ENCODE measurements at places on chromosomes 7 and 10. TPM values are rescaled to one million over a fixed set of nuclear protein-coding genes. Genes with fewer than 3 reads are reported as not detected.
A peak's percentile ranks its signal among the peaks of the same experiment; 100 is the strongest.

HABP2 gene
- not detected for total RNA-seq

GRCh38 chr7:16359216-16359615 lies 62.1 kb downstream of the CRPPA start:
- DNase-seq = no peak

DNA sequence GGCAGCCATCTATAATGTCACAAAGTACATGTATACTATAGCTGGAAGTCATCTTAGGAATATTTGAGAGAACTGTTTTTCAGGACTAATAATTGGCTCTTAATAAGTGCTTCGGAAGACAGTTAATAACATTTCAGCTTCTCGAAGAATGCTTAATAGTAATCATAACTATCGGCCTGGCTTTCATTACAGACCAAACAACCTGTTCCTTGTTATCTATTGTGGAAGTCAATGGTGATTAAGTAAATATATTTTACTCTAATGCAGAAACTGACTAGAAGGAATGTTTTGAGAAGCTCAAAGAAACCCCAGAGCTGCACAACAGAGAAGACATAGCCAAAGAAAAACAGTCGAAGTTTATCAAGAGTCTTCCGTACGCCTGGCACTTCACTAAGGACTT lies 106.8 kb upstream of the FAM133B start:
- peak; percentile 23 for DNase-seq

GPR26 gene
- total RNA-seq = not detected

DNA sequence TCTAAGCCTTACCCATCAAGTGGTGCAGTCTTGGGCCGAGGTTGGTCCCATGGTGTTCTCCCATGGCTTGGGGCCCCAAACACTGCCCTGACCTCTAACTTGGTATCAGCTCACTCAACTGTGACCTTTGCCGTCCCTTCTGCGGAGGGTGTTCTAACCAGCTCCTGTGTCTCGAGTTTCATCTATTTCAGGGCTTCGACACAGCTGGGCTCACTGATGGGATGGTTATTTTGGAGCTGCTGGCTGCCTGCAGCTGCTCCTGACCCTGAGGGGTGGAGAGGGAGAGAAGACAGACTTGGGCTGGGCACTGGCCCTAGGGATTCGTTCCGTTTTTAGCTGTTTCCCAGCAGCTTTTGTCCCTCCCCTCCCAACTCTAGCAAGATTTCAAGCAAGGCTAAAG lies 86.9 kb downstream of the NEURL1 start:
- no peak for DNase-seq

- DNase-seq = no peak
These were observed 5.4 kb downstream of the COL13A1 start for GRCh38 chr10:69807122-69807521.

DNA sequence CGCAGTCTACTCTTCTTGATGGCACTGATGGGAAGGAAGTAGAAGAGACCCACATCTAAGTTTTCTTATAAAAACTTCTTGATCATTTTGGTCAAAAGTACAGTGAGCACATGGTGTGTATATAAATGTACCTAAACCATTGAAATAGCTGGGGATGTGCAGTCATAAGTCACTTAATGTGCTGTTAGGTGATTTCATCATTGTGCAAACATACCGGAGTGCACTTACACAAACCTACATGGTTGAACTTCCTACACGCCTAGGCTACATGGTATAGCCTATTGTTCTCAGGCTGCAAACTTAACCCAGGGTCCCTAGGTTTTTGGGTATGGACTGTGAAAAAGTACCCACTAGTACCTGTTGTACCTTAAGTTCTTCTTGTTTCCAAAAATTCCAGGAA lies 123.3 kb upstream of the ZNF438 start:
- DNase-seq = no peak

PRSS37 gene
- total RNA-seq = not detected

GRCh38 chr10:16965344-16965616 lies 148.1 kb upstream of the RSU1 start:
- DNase-seq = no peak

- no peak for DNase-seq
These were observed 142.5 kb downstream of the DNAJB6 start for GRCh38 chr7:157479326-157479725.

CLRN3 gene
- total RNA-seq = 21.5 TPM

GRCh38 chr7:44159824-44160630 lies 18.9 kb upstream of the MYL7 start:
- no peak for DNase-seq

DNA sequence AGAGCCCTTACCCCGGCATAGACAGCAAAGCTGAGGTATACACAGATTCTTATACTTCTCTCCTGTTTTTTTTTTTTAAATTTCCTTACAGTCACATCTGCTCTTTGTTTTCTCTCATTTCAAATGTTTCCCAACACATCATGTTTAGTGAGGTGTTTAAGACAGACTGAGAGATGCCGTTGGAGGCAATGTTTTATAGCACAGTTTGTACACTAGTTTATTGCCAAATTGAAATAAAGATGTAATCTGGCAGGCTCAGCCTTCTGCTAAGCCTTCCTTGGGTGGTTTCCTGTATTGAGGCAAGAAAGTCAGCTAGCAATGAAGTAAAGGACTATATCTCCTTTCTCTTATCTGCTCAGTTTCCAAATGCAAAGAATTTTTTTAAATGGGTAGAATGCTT lies 393.4 kb downstream of the SORCS1 start:
- no peak for DNase-seq

DNA sequence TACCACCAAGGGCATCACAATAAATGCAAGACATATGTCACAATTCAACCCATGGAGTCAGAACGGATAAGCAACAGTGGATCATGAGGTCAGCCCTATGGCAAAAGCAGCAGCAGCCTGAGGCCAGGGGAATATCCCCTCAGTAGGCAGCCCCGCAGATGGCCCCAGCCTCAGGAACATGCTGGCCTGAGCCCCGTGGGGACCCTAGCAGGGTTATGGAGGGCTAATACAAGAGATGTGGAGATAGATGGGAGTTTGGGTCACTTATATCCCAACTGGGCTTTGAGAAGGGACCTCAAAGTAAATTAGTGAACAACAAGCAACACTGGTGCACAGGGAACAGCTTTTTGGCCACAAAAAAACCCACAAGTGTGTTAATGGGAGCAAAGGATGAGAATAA lies 9.1 kb downstream of the TMEM72 start:
- DNase-seq = no peak

- DNase-seq = no peak
These were observed 6.6 kb downstream of the LMOD2 start for GRCh38 chr7:123662293-123662692.

LARP4B gene
- 60.6 TPM for total RNA-seq

ADRB1 gene
- total RNA-seq = 1.3 TPM

CPA5 gene
- not detected for total RNA-seq

BNIP3 gene
- total RNA-seq = not detected

DNA sequence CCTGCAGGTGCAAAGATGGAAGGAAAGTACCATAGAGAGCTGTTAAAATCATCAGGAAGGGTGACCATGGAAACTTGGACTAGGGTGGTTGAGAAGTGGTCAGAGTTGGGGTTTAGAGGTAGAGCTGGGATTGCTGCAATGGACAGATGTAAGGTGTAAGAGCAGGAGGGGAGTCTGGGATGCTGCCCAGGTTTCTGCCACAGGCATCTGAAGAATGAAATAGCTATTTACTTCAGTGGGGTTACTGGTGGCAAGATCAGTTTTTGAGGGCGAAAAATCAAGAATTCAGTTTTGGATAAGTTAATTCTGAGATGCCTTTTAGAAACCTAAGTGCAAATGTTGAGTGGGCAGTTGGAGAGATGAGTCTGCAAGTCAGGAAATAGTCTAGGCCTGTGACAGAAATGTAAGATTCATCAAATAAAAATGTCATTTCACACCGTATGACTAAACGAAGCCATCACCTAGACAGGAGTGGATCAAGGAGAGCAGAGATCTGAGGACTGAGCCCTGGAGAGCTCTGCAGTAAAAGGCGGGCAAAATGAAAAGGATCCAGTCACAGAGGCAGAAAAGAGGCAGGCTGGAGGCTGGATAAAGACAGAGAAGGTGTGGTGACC lies 22.7 kb upstream of the TOMM7 start:
- no peak for DNase-seq

ABCA13 gene
- total RNA-seq = 0.26 TPM

DNA sequence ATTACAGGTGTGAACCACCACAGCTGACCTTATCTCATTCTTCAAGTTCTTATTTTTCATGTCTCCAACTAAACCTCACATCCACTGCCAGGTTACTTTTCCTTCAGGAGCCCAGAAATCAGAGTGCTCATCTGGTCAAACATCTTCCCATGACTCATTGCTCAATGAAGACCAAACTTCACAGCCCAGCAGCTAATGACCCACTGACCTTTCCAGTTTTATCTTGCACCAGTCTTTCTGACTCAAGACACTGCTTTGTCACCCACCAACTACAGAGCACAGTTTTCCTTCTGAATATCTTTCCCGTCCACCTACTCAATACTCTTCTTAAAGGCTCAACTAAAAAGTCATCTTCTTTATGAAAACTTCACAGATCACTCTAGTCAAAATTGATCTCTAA lies 245.1 kb downstream of the CHCHD3 start:
- no peak for DNase-seq

DNA sequence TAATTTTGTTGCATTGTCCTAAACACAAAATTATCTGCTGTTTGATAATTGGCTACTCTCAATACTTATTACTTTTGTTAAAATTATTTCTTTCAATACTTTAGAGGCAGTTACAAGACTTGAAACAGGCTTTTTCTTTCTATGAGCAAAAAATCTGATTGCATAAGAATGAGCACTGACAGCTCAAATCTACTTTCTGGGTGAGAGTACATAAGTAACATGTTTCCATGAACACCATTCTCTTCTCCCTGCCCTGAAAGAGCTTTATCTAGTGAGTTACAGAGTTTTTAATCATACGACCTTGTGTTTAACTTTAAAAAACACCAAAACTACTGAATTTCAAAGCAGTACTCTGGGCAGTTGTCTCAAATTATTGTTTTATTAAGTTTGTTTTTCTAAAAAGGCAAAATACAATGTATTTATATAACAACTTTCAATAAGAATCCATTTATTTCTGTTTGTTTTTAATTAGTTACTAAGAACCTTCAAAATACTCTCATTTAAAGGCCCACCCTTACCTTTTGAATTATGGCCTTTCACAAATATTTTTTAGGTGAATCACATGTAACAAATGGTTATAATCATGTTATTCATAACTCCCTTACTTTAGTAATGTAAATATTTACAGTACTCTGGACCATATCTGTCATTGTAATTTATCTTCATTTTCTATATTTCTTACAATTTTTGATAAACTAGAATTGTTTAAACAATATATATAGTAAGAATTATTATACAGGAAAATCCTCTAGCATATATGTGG lies 23.0 kb upstream of the TFAM start:
- no peak for DNase-seq

DNA sequence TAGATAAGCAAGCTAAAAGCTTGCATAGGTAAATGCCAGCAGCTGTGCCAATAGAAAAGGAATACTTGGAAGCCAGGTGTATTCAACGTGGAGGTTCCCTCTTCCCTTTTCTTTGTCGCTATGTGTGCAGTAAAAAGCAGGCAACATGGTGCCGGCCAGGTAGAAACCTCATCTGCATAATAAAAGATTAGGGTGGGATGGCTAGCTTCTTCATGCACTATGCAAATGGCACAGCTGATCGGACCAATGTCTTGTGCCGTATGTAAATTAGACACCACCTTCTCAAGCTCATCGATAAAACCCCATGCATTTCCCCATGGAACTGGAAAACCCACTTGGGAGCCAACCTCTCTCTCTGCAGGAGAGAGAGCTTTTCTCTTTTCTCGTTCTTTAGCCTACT lies 150.9 kb upstream of the FOXK1 start:
- no peak for DNase-seq

- no peak for DNase-seq
These were observed 54.3 kb downstream of the CHN2 start for GRCh38 chr7:29248713-29249382.

- peak; percentile 82 for DNase-seq
These were observed 188.5 kb downstream of the ZMYND11 start for GRCh38 chr10:323651-324293.

GRCh38 chr10:666237-667012 lies 23.0 kb downstream of the DIP2C start:
- DNase-seq = no peak

DNA sequence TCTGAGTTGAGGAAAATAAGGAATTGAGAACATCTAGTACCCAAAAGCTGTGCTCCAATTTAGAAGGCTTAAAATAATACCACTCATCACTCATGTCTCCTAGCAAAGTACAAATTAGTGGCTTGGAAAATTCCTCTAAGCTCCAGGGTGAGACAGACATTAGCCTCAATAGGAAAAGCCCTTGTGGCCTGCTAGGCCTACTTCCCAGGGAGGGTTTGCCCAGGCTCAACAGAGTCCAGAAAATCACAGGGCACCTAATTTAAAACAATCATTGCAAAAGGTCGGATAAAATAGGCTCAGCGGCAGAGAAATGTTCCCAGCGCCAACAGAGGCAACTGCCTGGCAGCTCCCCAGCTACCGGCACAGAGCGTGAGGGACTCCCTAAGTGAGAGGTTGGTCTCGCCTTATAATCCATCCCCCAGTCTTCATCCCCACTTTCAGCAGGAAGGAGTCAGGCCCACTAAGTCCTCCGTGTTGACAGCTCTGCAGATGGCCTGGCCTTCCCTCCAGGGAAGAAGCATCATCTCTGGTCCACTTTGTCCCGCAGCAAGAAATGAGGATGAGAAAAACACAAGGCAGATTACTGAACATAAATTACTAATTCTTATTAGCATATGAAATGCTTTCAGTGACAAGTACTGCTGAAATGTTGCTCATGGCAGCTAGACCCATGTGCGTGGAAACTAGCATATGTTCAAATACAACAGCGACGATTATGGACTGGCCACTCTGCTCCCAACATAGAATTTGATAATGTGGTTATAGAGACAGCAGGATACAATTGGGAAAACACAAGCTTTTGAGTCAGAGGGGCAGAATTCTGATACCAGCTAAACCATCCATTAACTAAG lies 1177.7 kb upstream of the AUTS2 start:
- no peak for DNase-seq

CH25H gene
- total RNA-seq = not detected
